ENCODE measurements at places on chromosomes 13 and 19. TPM values are rescaled to one million over a fixed set of nuclear protein-coding genes. Genes with fewer than 3 reads are reported as not detected.

GRCh38 chr19:1730157-1730556 lies 23.1 kb upstream of the ONECUT3 start:
- no peak for DNase-seq

DNA sequence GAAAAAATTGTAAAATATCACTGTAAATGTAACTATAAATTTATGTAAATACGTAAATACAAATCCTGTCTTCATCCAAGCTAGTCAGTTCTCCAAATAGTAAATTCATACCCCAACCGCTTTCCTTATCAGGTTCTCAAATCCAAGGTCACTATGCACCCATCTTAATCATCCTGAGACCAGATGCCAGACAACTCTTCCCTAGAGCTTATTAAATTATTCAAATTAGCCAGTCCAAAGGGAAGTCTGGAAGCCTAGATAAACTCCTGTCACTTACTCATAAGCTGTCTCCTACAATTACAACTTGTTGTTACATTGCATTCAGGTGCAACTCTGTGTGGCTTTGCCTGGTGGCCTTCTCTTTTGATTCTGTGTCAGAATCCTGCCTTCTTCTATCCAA lies 836.1 kb upstream of the PCDH20 start:
- DNase-seq = no peak

DNA sequence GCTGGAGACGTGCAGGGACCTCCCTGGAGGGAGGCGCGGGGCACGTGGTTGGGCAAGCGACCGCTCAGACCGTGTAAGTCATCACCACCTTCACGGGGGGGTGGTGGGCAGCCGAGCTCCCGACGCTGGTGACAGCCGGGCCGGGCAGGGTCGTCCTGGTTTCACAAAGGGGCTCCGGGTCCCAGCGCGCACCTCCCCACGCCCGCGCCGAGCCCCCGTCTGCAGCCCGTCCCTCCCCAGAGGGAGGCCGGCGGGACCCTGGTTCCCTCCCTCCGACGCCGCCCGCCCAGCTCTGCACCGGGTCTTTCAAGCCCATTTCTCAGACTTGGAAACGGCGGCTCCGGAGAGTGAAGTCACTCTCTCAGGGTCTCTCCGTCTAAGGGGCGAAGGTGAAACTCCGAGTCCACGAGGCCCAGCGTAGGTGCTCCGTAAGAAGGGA lies 729 bp upstream of the ARID3A start:
- no peak for DNase-seq

DNA sequence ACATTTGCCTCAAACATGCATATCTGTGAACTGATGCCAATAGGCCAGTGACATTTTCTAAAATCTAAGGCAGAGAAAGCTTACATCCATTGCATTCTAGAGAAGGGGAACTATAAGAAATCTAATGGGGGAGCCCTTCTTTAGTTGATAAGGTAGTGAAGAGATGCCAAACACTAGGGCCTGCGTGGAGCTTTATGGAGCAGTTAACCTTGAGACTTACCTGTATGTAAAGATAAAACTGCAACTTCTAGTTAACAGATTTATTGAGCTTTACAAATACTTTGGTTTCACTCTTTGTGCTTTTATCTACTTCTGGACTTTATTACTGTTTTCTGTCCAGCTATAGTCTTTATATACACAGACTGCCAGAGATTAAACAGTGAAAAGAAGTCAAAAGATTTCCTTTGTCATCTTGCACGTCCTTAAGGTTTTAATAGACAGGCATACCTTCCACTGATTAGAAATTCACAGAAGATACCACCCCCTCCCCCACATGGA lies 457.6 kb downstream of the KLF12 start:
- DNase-seq = no peak

- no peak for DNase-seq
Measured at GRCh38 chr19:50167314-50167721, 4.2 kb upstream of the IZUMO2 start.

GRCh38 chr13:99717959-99718674 lies 216.8 kb downstream of the TM9SF2 start:
- no peak for DNase-seq

- DNase-seq = no peak
Measured at GRCh38 chr13:28569886-28570285, 75.0 kb upstream of the FLT1 start.

GRCh38 chr19:38735257-38735686 lies 9.0 kb downstream of the CAPN12 start:
- DNase-seq = peak; percentile 82

IFNL1 gene
- total RNA-seq = not detected

PIK3R2 gene
- 13.0 TPM for total RNA-seq

AKT2 gene
- 80.4 TPM for total RNA-seq
